ENCODE measurements at places on chromosomes 6 and 20. TPM values are rescaled to one million over a fixed set of nuclear protein-coding genes. Genes with fewer than 3 reads are reported as not detected.

DNA sequence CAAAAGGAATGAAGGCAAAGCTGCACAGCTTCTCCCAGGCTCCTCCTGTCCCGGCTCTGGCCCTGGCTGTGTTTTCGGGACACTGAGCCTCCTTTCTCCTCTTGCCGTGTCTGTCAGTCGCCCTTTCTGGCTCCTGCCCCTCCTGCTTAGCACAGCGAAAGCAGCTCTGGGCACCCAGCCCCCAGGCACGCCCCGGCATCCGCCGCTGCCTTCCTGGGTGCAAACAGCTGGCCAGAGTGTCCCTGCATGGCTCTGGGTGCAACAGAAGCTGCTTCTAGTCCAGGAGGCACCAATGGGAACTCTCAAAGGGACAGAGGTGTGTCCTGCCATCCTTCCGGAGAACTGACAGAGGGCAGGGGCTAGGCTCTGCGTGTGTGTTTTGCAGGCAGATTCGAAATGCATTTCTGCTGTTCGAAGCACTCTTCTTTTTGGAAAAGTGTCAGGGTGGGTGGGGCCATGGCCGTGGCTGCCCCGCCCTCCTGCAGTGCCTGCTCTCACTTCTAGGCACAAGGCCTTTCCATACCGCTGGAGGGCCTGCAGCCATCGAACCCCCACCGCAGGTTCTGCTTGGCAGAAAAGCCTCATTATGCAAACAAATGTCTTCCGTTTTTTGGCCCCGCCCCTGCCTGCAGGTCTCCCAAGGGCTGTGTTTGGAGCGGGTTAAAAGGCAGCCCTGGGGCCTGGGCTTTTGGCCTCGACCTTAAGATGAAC, 15.5 kb downstream of the COL9A3 start:
- no peak for DNase-seq
- H3K4me1 ChIP-seq, result no peaks in the 10 kb centered on the region
- H3K27ac ChIP-seq, result no peak overlapping the region
- no peaks in the 10 kb centered on the region for H3K36me3 ChIP-seq
- H3K4me3 ChIP-seq, result no peak overlapping the region

DNA sequence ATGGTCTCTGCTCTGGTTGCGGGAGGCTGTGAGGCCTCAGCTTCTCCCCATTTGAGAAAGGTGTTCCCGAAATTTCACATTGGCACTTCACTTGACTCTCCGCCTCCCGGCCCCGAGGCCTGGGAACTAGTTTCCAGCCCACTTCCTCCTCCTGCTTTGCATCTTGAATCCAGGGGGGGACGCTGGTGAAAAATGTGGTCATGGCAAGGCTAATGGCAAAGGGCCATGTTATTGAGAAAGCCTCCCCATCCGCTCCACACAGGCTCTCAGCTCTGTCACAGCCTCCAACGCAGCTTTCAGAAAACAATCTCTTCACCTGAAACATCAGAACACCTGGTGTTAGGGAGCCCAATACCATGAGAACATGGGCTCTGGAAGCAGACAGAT, 5.6 kb downstream of the PLAGL2 start:
- H3K27ac ChIP-seq, result peak overlapping the region; percentile 97
- peaks cover 51% of the 10 kb centered on the region for H3K36me3 ChIP-seq
- H3K27me3 ChIP-seq, result no peaks in the 10 kb centered on the region
- H3K4me3 ChIP-seq, result no peak overlapping the region
- H3K4me1 ChIP-seq, result peaks cover 77% of the 10 kb centered on the region

DNA sequence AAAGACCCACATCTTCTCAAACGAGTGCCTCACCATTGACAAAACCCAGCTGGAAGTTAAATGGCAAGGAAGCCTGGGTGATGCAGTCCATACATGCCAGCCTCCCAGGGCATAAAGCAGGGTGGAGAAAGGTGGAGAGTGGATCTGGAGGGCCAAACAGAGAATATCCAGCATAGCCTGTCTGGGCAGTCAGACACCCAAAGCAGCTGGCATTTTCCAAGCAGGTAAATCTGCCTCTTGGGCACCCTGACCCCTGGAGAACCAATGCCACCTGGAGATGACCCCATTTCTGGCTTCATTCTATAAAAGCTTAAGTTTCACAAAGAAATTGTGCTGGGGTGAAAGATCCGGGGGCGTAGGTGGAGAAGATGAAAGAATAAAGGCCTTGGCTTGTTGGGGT, 5.1 kb upstream of the SRPK1 start:
- no peaks in the 10 kb centered on the region for H3K36me3 ChIP-seq
- DNase-seq, result no peak
- no peak overlapping the region for H3K4me3 ChIP-seq
- no peaks in the 10 kb centered on the region for H3K27me3 ChIP-seq
- H3K27ac ChIP-seq, result no peak overlapping the region

DNA sequence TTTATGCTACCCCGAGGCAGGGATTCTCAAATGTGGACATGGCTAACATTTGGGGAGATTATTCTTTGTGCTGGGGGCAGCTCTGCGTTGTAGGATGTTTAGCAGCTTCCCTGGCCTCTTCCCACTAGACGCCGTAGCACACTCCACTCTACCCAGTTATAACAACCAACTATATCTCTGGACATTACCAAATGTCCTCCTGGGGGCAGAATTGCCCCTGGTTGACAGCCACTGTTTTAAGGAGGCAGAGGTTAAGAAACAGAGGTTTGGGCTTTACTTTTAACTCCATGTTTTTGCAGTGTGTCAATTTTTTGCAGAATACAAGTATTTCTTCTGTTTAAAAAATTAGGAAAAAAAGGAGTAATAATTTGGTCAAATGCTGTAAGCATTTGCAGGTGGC, 56.2 kb upstream of the BMP6 start:
- H3K27ac ChIP-seq, result no peak overlapping the region
- H3K4me3 ChIP-seq, result no peak overlapping the region
- DNase-seq, result no peak
- peaks cover 21% of the 10 kb centered on the region for H3K27me3 ChIP-seq

DNA sequence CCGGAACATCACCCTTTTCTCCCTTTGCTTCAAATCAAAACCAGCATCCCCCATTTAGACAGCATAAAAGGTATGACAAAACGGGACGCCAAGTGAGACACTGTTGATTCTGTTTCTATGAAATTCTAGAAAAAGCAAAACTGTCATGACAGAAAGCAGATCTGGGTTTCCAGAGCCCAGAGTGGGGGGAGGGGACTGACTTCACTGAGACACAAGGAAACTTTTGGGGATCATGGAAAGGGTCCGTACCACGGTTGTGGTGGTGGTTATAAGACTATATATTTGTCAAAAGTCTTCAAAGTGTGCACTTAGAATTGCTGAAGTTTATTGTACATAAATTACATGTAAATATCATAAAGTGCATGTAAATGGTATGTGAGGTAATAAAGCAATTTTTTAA, 82.6 kb downstream of the SLC22A3 start:
- H3K4me1 ChIP-seq, result peaks cover 50% of the 10 kb centered on the region
- H3K27me3 ChIP-seq, result no peaks in the 10 kb centered on the region
- H3K36me3 ChIP-seq, result no peaks in the 10 kb centered on the region
- no peak overlapping the region for H3K4me3 ChIP-seq

DNA sequence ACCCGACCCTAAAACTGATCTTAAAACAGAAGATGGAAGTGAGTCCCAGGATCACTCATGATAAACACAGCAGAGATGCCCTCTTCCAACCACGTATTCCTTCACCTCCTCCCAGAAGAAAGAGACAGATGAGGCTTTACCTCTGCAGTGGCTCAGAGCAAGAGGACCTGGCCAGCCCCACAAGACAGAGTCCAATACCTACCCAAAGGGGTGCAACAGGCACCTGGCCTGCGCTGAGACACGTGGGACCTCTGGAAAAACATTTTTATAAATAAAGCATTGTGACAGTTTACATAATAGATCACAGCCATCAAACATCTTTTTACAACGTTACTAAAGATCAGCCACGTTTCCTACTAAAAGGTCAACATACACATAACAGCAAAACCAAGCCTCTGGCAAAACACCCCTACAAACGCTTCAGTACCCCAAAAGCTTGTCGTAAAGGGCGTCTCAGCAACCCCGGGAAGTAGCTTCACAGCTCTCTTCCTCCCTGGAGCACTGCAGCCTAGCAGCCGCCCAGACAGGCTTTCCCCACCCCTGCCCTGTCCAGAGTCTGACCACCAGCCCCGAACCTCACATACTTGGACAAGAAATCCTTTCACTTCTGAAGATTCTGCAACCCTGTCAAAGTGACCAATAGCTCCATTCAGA, 2.9 kb downstream of the TAF4 start:
- DNase-seq, result no peak
- peaks cover 44% of the 10 kb centered on the region for H3K4me1 ChIP-seq
- H3K4me3 ChIP-seq, result peak overlapping the region; percentile 68
- no peak overlapping the region for H3K27ac ChIP-seq
- H3K27me3 ChIP-seq, result no peaks in the 10 kb centered on the region

DNA sequence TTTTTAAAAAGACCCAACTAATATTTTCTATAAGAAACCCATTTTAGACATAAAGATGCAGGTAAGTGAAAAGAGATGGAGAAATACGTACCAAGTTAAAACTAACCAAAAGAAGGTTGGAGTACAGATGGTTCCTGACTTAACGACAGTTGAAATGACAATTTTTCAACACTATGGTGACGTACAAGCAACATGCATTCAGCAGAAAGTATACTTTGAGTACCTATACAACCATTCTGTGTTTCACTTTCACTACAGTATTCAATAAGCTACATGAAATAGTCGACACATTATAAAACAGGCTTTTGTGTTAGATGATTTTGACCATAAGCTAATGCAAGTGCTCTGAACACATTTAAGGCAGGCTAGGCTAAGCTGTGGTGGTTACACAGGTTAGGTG, 228.9 kb downstream of the RNGTT start:
- H3K4me1 ChIP-seq, result peaks cover 7% of the 10 kb centered on the region
- no peaks in the 10 kb centered on the region for H3K36me3 ChIP-seq
- H3K27me3 ChIP-seq, result no peaks in the 10 kb centered on the region

DNA sequence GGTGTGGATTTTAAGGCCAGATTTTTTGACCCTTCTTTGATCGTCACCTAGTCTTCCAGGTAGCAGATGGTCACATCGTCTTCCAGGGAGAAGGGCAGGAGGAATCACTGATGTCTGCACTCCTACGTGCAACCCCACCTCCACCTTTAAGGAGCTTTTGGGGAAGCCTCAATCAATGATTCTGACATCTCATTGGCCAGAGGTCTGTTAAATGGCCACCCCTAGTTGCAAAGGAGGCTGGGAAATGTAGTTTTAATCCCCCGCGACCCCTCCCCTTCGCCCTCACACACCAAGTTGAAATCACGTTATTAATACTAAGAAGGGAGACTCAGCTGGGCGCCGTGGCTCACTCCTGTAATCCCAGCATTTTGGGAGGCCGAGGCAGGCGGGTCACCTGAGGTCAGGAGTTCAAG, 151.4 kb downstream of the BCAS1 start:
- H3K4me1 ChIP-seq, result peaks cover 54% of the 10 kb centered on the region
- no peak overlapping the region for H3K27ac ChIP-seq
- H3K36me3 ChIP-seq, result no peaks in the 10 kb centered on the region
- no peaks in the 10 kb centered on the region for H3K27me3 ChIP-seq

GRCh38 chr6:156557911-156558259, 219.3 kb upstream of the ARID1B start:
- no peaks in the 10 kb centered on the region for H3K27me3 ChIP-seq
- peak overlapping the region; percentile 25 for H3K27ac ChIP-seq
- no peak overlapping the region for H3K4me3 ChIP-seq
- DNase-seq, result no peak
- H3K36me3 ChIP-seq, result no peaks in the 10 kb centered on the region

DNA sequence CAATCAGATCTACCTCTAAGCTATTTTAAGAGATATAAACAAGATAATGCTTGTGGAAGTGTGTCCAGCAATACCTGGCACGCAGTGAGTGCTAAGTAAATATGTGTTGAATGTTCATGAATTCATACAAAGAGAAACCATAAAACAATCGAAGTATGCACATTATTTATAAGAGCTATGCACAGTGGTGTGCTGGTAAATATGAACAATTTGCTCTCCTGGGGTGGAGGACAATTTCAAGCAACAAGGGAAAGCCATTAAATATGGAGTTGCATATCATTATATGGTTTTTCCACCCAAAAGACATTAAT, 526.6 kb upstream of the MARCKS start:
- no peaks in the 10 kb centered on the region for H3K4me1 ChIP-seq
- H3K27me3 ChIP-seq, result no peaks in the 10 kb centered on the region
- H3K4me3 ChIP-seq, result no peak overlapping the region
- no peak for DNase-seq

- no peaks in the 10 kb centered on the region for H3K36me3 ChIP-seq
- H3K27ac ChIP-seq, result no peak overlapping the region
- no peak for DNase-seq
- H3K4me1 ChIP-seq, result peaks cover 78% of the 10 kb centered on the region
- no peak overlapping the region for H3K4me3 ChIP-seq
- H3K27me3 ChIP-seq, result no peaks in the 10 kb centered on the region
Measured at GRCh38 chr6:144155529-144155928, 5.2 kb downstream of the STX11 start.

DNA sequence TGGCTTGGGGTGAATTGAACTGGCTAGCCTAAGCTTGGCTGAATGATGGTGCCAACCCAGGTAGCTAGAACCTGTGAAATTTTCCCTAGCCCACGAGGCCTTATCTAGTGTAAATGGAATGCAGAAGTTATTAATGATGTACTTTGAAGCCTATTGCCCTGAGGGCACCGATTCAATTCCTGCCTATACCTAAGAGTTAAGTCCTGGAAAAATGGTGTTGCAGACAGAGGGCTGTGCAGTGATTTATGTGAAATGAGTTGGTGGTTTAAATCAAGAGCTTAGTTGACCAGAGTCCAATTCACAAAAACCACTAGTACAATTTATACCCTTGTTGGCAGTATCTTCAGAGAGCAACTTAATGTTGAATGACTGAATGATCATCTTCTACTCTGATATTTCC, 373.8 kb upstream of the JAG1 start:
- DNase-seq, result no peak
- H3K4me1 ChIP-seq, result no peaks in the 10 kb centered on the region
- no peaks in the 10 kb centered on the region for H3K36me3 ChIP-seq
- H3K27ac ChIP-seq, result no peak overlapping the region
- no peaks in the 10 kb centered on the region for H3K27me3 ChIP-seq

- no peak overlapping the region for H3K4me3 ChIP-seq
- no peak overlapping the region for H3K27ac ChIP-seq
- no peak for DNase-seq
- no peaks in the 10 kb centered on the region for H3K27me3 ChIP-seq
- no peaks in the 10 kb centered on the region for H3K4me1 ChIP-seq
Measured at GRCh38 chr20:40144581-40144980, 544.5 kb downstream of the MAFB start.

- H3K36me3 ChIP-seq, result peaks cover 81% of the 10 kb centered on the region
- no peaks in the 10 kb centered on the region for H3K4me1 ChIP-seq
- no peaks in the 10 kb centered on the region for H3K27me3 ChIP-seq
- no peak overlapping the region for H3K4me3 ChIP-seq
- no peak overlapping the region for H3K27ac ChIP-seq
- no peak for DNase-seq
Measured at GRCh38 chr20:18541741-18542140, 25.5 kb upstream of the SMIM26 start.

The HSPA1A gene
- 271 TPM for total RNA-seq

The DYNLT2 gene
- total RNA-seq, result 0.66 TPM

The ACTL10 gene
- total RNA-seq, result 0.22 TPM

The C6orf163 gene
- 1.6 TPM for total RNA-seq

The BFSP1 gene
- total RNA-seq, result 0.66 TPM

The BTN1A1 gene
- total RNA-seq, result not detected

The RBBP8NL gene
- total RNA-seq, result not detected
